Fibroblast of skin of back (primary cell): ENCODE measurements at places on chromosomes 11 and 22.

DNA sequence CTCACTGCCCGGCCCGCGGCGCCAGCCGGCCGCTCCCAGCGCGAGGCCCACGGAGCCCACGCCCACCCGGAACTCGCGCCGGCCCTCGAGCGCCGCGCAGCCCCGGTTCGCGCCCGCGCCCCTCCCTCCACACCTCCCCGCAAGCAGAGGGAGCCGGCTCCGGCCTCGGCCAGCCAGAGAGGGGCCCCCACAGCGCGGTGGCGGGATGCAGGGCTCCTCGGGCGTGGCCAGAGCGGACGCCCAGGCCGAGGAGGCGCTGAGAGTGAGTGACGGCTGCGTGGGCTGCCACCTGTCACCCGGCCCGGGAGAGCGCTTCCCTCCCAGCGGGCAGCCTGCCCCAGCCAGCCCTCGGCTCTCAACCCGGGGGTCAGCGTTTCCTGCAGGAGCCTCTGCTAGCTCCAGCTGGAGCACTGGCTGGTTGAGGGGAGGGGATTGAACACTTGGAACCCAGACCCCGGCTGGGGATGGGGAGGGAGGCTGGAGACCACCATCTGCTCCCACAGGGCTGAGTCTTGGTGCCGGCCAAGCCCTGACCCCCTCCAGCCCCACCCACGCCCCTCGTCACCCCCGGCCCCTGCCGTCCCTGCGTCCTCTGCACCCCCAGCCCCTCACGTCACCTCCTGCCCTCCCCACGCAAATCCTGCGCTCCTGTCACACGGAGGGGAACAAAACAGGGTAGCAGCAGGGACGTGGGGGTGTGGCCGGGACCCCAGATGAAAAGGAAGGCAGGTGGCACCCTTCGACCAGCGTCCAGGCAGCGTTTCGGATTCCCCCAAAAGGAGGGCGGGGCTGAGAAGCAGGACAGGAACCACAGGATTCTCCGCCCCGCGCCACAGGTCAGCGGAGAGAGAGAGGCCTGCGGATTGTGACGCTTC is 157.0 kb downstream of the BRD1 start:
- DNase-seq, result no peak

DNA sequence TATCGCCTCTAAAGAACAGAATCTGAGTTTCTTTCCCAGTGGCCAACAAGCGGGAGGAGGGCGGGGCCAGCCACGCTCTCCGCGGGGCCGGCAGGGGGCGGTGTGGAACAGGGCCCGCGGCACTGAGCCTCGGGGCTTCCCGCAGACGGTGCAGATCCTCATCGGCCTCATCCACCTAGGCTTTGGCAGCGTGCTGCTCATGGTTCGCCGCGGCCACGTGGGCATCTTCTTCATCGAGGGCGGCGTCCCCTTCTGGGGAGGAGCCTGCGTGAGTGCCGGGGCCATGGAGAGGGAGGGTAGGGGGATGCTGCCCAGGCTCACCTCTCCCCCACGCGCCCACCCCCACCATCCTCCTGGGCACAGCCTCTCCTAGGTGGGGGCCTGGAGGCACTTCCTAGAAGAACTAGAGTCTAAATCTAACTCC is 10.7 kb downstream of the MS4A15 start:
- DNase-seq, result no peak

DNA sequence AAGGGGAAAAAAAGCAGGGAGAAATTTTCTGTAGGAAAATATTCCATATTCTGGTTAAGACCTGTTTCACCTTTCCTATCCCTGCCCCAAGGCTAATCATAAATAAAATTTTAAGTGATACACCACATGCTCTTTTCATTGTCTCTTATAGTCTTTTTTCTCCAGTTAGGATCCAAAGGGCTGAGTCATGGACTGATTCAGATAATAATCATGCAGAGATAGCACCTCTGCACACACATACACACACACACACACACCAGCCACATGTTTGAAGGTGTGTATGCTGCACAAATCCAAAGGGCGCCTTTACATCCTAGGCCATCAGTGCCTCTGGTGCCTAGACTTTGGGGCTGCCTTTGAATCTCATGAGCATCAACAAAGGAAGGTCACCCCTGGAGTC is 35.5 kb upstream of the CWF19L2 start:
- peak; percentile 28 for DNase-seq

DNA sequence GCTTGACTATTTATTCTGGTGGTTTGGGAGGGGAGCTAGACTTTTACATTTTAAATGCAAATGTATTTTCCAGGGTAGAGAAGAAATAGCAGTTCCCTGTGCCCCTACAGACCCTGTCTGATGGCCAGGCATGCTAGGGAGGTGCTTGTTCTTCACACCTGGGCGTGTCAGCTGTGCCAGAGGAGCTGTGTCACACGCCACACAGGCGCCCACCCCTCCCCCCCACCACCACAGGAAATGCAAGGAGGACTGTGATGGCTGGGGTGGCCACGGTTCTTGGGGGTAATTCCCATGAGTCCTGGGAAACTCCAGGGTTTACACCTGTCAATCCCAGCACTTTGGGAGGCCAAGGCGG is 82.2 kb downstream of the FLI1 start:
- no peak for DNase-seq

DNA sequence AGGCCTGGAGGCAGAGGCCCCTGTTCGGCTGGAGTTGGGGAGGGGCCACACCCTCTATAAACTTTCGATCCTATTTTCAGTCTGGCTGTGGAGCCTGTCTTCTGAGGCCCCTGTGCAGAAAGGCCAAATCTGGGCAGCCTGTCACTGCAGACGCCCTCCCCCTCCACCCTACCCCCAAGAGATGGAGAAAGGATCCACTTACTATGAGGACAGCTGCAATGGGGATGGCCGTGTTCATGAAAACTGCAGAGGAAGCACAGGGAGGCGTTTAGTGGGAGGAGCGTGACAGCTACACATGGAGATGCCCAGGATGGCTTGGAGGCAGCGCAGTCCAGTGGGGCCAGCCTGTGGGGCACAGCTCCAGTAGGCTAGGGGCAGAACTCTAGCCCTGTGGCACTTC is 43.5 kb upstream of the KCNJ11 start:
- no peak for DNase-seq
